Caki2 (cell line): ENCODE measurements at places on chromosomes 16 and 17. TPM values are rescaled to one million over a fixed set of nuclear protein-coding genes. Genes with fewer than 3 reads are reported as not detected.

Gene FKBP10
- 315 and 351 TPM in 2 replicates for total RNA-seq

Gene KRT33B
- not detected in 2 replicates for total RNA-seq

Gene FOXC2
- 1.3 and 6.0 TPM in 2 replicates for total RNA-seq

Gene CACNG4
- not detected in 2 replicates for total RNA-seq

Gene SMIM5
- total RNA-seq, result not detected in 2 replicates

Gene PLCG2
- total RNA-seq, result 3.9 and 23.4 TPM in 2 replicates

Gene FOXF1
- total RNA-seq, result 1.5 and 2.1 TPM in 2 replicates

Gene HES7
- 5.3 TPM in 1 of 2 replicates, not detected in the other for total RNA-seq

Gene PYY
- total RNA-seq, result not detected in 2 replicates

Gene CASKIN1
- total RNA-seq, result 0.03 TPM in 1 of 2 replicates, not detected in the other

Gene CTRL
- 1.1 TPM in 1 of 2 replicates, not detected in the other for total RNA-seq

Gene OR1F1
- total RNA-seq, result not detected in 2 replicates

Gene C17orf78
- total RNA-seq, result not detected in 2 replicates

Gene SULT1A2
- not detected in 2 replicates for total RNA-seq

Gene ZFP3
- total RNA-seq, result not detected in 2 replicates

Gene FOXN1
- not detected in 2 replicates for total RNA-seq

Gene CBFA2T3
- total RNA-seq, result 0.27 TPM in 1 of 2 replicates, not detected in the other

Gene KRTAP1-5
- not detected in 2 replicates for total RNA-seq

Gene KRT31
- total RNA-seq, result not detected in 2 replicates

Gene ALDH3A1
- not detected in 2 replicates for total RNA-seq

Gene GSG1L
- 0.67 and 2.3 TPM in 2 replicates for total RNA-seq

Gene GPR139
- not detected in 2 replicates for total RNA-seq

Gene TMEM92
- total RNA-seq, result 0.44 and 1.9 TPM in 2 replicates

Gene NGFR
- 0.91 and 5.1 TPM in 2 replicates for total RNA-seq

Gene DUSP3
- 48.7 and 54.8 TPM in 2 replicates for total RNA-seq

Gene TMC8
- 0.14 and 0.17 TPM in 2 replicates for total RNA-seq

Gene TIMP2
- total RNA-seq, result 70.1 and 77.2 TPM in 2 replicates

Gene GLIS2
- 5.7 and 7.4 TPM in 2 replicates for total RNA-seq

Gene TOM1L1
- 33.9 and 35.2 TPM in 2 replicates for total RNA-seq

Gene GPRC5C
- 328 and 424 TPM in 2 replicates for total RNA-seq

Gene MAP3K14
- 19.0 and 23.5 TPM in 2 replicates for total RNA-seq

Gene CA10
- not detected in 2 replicates for total RNA-seq

Gene ARHGAP44
- total RNA-seq, result 0.64 TPM in 1 of 2 replicates, not detected in the other

Gene RILP
- 24.3 and 25.4 TPM in 2 replicates for total RNA-seq
